Neural cell (in vitro differentiated cells): ENCODE measurements at places on chromosomes 5 and 9. TPM values are rescaled to one million over a fixed set of nuclear protein-coding genes. Genes with fewer than 3 reads are reported as not detected.

Gene APBA1
- 10.9 and 13.4 TPM in 2 replicates for polyA plus RNA-seq

Gene PCDHGB5
- polyA plus RNA-seq: 0.17 and 0.54 TPM in 2 replicates

Gene PCDHGB4
- polyA plus RNA-seq: 9.3 and 13.0 TPM in 2 replicates

Gene MORN5
- polyA plus RNA-seq: 1.1 TPM in 1 of 2 replicates, not detected in the other

Gene ANXA6
- 27.5 and 51.9 TPM in 2 replicates for polyA plus RNA-seq

Gene LHFPL2
- polyA plus RNA-seq: 1.6 and 3.4 TPM in 2 replicates

Gene PTPA
- polyA plus RNA-seq: 50.5 and 62.8 TPM in 2 replicates

Gene FEM1C
- 15.1 and 16.4 TPM in 2 replicates for polyA plus RNA-seq
